ACHN (cell line): ENCODE measurements at places on chromosomes 5 and 9.

GRCh38 chr5:62681117-62681850 lies 102.7 kb downstream of the LRRC70 start:
- DNase-seq, result no peak

- no peak for DNase-seq
These were observed 87.3 kb downstream of the PRDM6 start for GRCh38 chr5:123176224-123176937.

- no peak for DNase-seq
These were observed 96.2 kb upstream of the ICE1 start for GRCh38 chr5:5326115-5326758.

- DNase-seq, result peak; percentile 16
These were observed 270.2 kb upstream of the BRINP1 start for GRCh38 chr9:119639287-119639955.

GRCh38 chr5:124262470-124262869 lies 484.0 kb downstream of the ZNF608 start:
- DNase-seq, result no peak

GRCh38 chr9:118271331-118271730 lies 567.1 kb downstream of the TLR4 start:
- DNase-seq, result no peak

GRCh38 chr5:111229221-111229835 lies 5.1 kb downstream of the CAMK4 start:
- DNase-seq, result no peak

GRCh38 chr9:83503866-83504265 lies 34.3 kb downstream of the FRMD3 start:
- DNase-seq, result no peak

- DNase-seq, result no peak
These were observed 34.6 kb upstream of the ZFR start for GRCh38 chr5:32479096-32479495.

- DNase-seq, result no peak
These were observed 1073.5 kb downstream of the MAT2B start for GRCh38 chr5:164578911-164579310.

DNA sequence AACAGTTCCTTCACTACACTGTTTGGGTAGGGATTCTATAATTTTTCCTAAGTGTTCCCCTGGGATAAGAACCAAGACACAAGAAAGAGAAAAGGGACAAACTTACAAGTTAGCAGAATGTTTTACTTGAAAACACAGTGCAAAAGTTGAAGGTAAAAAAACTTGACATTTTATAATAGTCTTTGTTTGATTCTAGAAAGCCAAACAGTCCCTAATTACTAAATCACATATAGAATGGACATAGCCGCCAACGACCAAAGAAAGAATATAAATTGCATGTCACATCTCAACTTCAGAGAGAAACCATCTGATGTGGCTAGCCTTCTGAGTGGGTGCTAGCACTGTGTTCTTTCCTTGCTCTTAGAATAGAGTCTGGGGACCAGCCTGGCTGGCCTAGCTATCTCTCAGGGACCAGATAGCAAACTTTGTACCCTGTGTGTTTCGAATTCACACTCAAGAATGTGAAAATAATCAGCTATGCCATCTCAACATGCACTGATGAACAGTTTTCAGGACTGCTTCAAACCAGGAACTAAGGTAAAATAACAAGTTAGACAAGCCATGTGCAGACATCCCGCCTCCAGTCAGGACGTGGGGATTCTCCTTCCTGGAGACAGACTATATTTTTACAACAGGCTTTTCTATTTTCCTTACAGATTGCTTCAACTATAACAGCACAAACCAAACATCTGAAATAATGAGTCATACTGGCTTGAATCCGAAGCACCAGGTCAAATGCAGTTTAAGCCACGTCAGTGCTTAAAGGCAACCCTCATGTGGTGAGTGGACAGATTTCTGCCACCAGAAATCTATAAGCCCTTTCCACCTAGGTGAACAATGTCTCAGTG lies 53.7 kb downstream of the LHFPL2 start:
- peak; percentile 82 for DNase-seq

- DNase-seq, result no peak
These were observed 257.5 kb downstream of the GADD45G start for GRCh38 chr9:89862316-89862715.

GRCh38 chr5:150358261-150359095 lies 981 bp downstream of the TCOF1 start:
- peak; percentile 48 for DNase-seq
